Activated T-helper 2 cell treated with anti-CD3 and anti-CD28 coated beads, Interferon-gamma antibody, Interleukin-2, Interleukin-4, amounts not matched to agents 10 μg/mL and 5 μg/mL and 100 μg/mL, durations not matched to agents 14 hours and 24 hours and 36 hours (primary cell): ENCODE measurements at places on chromosomes 6 and 20.

- no peak for DNase-seq
These were observed 14.8 kb downstream of the PGK2 start for GRCh38 chr6:49772285-49772684.

GRCh38 chr20:8421981-8422380, 289.9 kb downstream of the PLCB1 start:
- DNase-seq, result no peak

DNA sequence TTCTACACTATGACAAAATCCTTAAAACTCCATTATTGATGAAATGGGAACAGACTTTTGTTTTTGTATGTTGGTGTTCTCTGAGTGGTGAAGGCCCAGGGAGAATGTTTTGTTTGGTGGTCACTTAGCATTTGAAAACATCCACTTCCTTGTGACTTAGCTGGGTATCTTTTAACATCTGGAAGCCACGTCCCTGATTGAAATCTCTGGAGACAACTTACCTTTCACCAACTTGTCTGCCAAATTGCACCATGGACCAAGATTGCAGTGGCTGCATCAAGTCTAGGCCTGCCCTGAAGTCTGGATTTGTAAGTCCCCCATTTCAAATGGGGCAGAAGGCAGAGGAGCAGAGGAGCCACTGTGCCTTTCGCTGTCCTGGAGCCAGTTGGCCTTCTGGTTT, 534 bp upstream of the EFCAB8 start:
- DNase-seq, result no peak

- no peak for DNase-seq
These were observed 47.2 kb downstream of the LAMA4 start for GRCh38 chr6:112207131-112207530.

DNA sequence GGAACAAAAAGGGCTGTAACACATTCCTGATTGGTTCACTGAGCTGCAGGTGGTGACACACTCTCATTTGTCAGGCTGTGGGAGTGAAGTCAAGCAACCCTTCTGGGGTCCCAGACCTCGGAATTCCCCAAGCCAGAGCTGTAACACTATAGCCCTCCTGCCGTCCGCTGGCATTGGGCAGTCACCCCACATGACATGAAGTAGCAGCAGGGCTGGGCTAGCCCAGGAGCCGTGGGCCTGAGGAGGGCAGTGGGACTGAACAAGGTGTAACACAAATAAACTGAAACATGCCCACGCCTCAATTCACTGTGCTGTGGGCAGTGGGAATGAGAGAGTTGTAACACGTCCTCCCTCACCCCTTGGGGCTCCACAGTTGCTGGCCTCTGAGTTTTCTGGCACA, 689.1 kb upstream of the EYS start:
- no peak for DNase-seq

GRCh38 chr6:32947552-32948465, 5.1 kb downstream of the HLA-DMA start:
- DNase-seq, result no peak

DNA sequence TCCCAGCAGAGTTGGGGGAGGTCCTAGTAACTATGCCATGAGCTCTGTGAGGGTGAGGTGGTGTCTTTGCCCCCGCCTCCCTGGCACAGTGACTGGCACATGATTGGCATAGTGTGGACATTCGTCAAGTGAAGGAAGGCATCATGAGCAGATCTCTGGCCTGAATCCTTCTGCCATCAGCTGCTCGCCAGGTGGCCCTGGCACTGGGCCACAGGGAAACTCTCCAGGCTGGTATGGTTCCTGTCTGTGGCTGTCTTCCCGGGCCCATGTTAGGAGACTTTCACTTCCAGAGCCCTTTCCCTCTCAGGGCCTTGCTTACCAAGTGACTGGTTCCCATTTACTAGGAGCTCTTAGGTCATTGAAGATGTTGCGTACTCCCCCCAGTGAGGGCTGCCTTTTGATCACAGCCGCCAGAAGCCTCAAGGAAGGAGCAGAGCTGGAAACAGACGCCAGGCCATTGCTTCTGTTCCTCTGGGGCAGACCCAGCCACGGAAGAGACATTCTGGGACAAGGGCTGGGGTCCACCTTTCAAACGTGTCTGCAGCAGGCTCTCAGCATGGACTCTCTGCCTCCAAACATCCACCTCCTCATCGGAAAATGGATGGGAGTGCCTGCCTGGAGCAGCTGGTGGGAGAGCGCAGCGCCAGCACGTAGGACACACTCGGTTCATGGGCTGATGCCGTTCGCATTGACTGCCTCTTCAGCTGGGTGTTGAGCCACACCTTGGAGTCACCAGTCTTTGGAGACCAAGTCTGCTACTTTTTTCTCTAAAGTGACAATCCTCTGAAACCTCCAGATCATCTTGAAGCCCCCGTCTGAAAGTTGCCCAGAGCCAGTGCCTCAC, 67.2 kb downstream of the PTPN1 start:
- DNase-seq, result no peak

DNA sequence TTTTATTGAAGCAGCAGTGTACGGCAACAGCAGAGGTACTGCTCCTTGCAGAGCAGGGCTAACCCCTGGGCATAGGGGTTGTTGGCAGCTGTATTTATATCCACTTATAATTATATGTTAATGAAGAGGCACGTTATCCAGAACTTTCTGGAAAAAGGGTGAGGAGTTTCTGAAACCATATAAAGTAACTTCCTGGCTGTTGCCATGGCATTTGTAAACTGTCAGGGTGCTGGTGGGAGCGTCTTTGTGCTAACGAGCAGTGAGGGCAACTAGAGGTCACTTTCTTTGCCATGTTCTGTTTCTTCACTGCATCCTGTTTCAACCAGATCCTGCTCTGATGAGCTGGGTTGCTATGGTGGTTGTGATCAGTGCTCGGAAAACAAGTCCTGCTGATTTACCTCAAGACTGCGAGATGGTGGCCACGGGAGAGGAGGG, 11.1 kb upstream of the ARFGEF2 start:
- DNase-seq, result no peak
